Activated naive CD8-positive, alpha-beta T cell treated with anti-CD3 and anti-CD28 coated beads, Interleukin-2, amount 50 U/mL, for 24 hours (primary cell): ENCODE measurements at places on chromosomes 7 and 10.

- no peak for DNase-seq
Measured at GRCh38 chr10:102776779-102777456, 33.2 kb downstream of the WBP1L start.

DNA sequence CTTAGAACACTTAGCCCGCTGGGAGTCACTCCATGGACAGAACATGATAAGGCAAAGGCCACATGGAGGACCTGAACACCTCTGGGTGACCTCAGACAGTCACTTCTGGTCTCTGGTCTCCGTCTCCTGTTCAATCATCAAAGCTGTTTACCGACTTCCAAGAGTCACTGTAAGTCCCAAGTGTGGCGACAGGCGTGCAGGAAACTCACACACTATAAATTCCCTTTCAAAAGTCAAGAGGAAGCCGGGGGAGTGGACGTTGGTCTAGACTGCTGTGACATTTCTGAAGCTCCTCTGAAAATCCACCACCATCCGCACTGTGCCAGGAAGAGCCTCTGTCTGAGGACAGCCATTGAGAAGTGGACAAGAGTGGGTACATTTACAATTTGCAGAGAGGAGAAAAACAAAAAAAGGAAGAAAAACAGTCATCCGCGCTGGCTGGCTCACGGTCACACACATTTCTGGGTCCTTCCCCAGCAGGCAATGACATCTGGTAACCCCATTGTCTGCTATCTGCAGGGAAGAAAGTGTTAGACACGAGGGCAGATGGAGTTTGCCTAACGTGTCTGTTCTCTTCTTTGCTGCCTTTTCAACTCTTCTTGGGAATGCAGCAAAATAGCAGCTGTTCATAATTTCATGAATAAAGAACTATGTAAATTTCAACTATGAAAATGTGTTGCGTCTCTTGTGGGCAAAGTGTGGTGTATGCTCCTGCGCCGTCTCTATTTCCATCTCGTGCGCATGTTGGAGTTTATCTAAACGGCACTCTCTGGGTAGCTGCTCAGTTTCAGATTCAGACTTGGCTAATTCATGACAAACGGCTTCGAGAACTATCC, 32.9 kb upstream of the CUX1 start:
- DNase-seq, result no peak

GRCh38 chr7:1536743-1537534, 6.4 kb downstream of the MAFK start:
- DNase-seq, result no peak

- no peak for DNase-seq
Measured at GRCh38 chr7:113835367-113835766, 83.4 kb downstream of the PPP1R3A start.

DNA sequence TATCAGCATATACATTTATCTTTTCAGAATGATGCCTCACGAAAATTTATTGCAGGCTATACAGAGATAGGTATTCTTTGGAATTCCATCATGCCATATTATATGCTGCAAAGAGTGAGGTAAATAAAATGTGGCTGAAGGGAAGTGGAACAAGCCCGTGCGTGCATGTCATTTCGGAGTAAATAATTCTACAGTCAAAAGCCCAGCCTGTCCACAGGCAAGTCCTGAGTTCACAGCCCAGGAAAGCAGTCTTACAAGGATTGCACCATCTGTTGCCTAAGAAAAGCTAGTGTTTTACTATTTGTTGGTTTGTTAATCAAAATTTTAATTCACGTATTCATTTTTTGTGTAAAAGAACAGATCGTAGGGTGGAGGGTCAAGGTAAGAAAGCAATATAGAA, 292.4 kb upstream of the AKR1E2 start:
- DNase-seq, result no peak

GRCh38 chr10:1627945-1628344, 109.4 kb downstream of the ADARB2 start:
- no peak for DNase-seq

DNA sequence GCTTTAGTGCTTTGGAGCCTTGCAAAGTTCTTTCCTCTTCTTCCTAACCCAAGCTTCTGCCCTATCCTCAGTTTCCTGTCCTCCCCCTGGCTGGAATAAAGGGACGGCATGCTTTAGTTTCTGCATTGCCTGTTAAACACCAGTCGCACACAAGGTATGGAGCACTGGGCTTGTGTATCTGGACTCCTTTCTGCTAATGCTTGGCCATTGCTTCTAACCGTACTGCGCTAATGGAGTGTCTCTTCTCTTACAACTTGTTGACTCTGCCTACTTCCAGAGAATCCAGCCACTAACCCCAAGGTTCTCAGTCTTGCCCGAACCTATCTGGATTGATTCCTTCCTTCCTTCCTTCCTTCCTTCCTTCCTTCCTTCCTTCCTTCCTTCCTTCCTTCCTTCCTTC, 120.6 kb downstream of the REEP3 start:
- no peak for DNase-seq

DNA sequence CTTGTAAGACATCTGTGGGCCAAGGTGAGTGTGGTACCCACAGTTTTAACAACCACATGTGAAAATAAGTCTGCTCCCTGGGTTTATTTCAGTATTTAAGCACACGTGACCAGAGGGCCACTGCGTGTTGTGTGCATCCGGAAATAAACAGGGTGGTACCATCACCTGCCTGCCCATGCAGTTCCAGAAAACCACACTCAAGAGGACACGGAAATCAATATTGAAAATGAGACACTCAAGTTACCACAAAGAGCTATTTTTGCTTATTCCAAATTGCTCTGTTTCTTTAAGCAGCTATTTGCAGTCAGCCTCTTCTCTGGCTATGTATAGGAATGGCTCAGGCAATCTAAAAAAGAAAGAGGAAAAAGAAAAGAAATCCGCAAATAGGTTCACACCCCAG, 71.8 kb upstream of the LOXL4 start:
- DNase-seq, result no peak

DNA sequence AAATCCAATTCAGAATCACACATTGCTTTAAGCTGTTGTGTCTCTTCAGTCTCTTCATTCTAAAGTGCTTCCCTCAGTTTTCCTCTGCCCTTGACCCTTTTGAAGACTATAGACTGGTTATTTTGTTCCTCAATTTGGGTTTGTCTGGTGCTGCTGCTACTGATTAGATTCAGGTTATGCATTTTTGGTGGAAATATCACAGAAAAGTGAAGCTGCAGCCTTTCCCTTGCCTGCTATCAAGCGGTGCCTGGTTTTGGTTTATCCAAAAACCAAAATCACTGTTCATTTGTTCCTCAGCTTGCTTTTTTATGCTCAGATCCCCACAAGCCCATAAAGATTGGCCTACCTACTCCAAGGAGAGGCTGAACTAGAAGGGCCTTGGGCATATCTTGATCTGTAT, 55.2 kb downstream of the ELMO1 start:
- no peak for DNase-seq

- DNase-seq, result no peak
Measured at GRCh38 chr7:156438011-156438410, 202.6 kb upstream of the RNF32 start.

DNA sequence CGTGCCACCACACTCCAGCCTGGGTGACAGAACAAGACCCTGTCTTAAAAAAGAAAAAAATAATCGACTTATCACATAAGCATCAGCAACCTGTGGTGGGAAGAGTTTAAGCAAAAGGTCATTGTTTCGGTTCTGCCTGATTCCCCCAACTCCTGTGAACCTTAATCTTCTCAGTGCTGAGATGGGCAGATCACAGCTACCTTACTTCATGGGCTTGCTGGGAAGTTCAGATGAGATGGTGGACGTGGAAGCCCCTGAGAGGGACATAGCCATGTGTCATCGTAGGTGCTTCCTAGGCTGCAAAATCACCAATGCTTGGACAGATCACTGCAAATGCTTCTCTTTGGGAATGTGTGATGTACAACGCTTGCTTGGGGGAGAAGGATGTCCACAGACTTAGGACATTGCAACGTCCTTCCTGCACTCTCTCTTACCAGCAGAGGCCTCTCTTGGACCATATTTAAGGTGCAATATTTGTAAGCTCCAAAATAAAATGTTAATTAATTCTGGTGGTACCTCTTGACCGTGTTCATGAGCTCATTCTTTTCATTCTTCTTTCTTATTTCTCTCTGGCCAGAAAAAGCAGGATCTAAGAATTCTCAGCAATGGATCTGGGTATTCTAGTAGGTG, 8.6 kb downstream of the GJD4 start:
- no peak for DNase-seq

GRCh38 chr10:15037691-15038090, 6.1 kb upstream of the OLAH start:
- no peak for DNase-seq

- peak; percentile 82 for DNase-seq
Measured at GRCh38 chr10:71708301-71708703, 11.3 kb downstream of the C10orf105 start.

DNA sequence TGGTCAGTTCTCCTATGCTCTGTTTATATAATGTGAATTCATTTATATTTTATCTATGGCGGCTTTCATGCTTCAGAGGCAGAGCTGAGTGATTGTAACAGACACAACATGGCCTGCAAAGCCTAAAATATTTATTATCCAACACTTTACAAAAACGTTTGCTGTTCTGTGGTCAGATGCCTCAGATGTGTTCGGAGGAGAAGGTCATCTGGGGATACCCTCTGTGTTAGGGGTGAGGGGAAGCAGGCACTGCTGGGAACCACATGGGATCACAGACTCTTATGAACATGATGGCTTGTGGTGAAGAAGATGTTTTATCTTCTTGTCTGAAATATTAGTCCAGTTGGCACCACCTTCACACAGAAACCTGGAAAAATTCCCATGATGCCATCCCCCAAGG, 203.4 kb downstream of the PHTF2 start:
- DNase-seq, result no peak

DNA sequence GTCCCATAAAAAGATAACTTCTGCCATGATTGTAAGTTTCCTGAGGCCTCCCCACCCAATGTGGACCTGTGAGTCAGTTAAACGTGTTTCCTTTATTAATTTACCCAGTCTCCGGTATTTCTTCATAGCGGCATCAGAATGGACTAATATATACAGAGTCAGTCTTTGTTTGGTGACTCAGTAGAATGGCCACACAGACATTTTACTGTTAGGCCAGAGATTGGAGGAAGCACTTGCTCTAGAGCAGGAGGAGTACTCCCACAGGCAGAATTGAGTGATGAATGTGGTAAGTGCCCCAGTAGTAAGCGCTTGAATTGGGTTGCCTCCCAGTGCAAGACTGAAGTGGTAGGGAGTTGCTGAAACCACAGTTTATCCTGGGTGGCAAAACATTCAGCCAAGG, 149.5 kb upstream of the SMIM30 start:
- DNase-seq, result no peak

GRCh38 chr7:93145354-93145753, 2.8 kb downstream of the SAMD9L start:
- no peak for DNase-seq

DNA sequence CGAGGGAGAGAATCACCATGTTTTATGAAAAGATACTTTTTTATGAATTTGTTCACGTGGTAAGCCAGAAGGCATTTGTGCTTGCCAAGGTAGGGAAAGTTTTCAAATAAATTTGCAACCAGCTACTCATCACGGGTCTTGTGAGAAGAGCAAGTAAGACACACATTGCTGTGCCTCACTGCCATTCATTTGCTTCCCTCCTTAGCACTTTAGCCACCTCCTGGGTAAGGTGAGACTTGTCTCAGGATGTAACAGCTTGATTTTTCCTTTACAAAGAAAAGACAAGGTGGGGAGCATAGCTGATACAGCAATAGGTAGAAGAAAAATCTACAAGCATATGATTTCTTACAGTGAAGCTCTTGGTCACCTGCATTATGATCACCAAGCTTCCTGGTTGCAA, 342.4 kb upstream of the GRM3 start:
- DNase-seq, result no peak

- no peak for DNase-seq
Measured at GRCh38 chr10:124543971-124544370, 82.3 kb downstream of the LHPP start.

- DNase-seq, result no peak
Measured at GRCh38 chr7:121041516-121042148, 53.1 kb downstream of the CPED1 start.

- no peak for DNase-seq
Measured at GRCh38 chr7:45660901-45661211, 86.7 kb downstream of the ADCY1 start.

- DNase-seq, result no peak
Measured at GRCh38 chr7:35251606-35252310, 2.1 kb downstream of the TBX20 start.

- no peak for DNase-seq
Measured at GRCh38 chr7:92433019-92433418, 14.3 kb upstream of the GATAD1 start.

GRCh38 chr10:118106426-118106825, 59.7 kb upstream of the RAB11FIP2 start:
- DNase-seq, result no peak

- no peak for DNase-seq
Measured at GRCh38 chr7:151427705-151428377, 12.1 kb downstream of the CRYGN start.

GRCh38 chr10:110410329-110411046, 87.2 kb upstream of the DUSP5 start:
- no peak for DNase-seq

DNA sequence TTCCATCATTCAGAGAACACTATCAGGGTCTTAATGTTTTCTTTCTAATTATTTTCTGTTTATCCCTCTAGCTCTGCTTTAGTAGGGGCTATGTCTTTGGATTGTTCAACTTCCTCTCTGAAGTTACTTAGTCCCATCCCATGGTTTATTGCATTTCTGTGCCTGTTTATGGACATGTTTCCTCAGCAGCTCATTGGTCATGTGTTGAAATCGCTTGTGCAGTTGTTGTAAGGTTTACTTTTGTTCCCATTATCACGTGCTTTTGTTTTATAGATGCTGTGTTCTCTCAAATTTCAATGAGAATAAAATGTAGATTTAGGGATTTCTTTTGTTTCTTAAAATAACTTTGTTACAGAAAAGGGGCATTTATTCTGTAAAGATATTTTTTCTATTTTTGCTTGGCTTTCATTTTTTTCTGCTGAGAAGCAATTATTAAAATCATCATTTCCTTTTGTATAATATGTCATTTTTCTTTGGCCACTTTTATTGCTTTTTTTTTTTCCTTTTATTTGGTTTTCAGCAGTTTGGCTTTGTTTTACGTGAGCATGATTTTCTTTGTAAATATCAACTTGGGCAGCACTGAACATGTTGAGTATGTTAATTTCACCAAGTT, 110.9 kb downstream of the CCDC7 start:
- no peak for DNase-seq

GRCh38 chr10:11204351-11204942, 186.8 kb downstream of the CELF2 start:
- no peak for DNase-seq

- DNase-seq, result no peak
Measured at GRCh38 chr7:77223261-77223660, 23.6 kb upstream of the FGL2 start.

DNA sequence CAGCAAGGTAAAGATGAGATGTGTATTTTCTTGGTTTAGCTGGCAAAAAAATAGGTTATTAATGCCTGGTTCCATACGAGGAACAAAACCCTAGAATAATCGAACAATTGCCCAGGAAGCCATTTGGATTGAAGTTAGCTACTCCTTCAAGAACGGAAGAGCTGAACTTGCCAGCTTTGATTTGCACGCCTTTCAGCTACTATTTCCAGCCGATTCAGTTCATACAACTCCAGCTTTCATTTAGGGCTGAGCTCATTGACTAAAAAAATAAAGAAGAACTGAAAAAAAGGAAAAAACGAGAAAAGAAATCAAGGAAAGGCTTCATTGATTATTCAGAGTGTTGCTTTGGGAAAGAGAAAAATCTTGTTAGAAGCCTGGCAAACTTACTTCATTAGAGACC, 60.4 kb downstream of the PTN start:
- no peak for DNase-seq
